ENCODE measurements at places on chromosomes 6 and 20.

DNA sequence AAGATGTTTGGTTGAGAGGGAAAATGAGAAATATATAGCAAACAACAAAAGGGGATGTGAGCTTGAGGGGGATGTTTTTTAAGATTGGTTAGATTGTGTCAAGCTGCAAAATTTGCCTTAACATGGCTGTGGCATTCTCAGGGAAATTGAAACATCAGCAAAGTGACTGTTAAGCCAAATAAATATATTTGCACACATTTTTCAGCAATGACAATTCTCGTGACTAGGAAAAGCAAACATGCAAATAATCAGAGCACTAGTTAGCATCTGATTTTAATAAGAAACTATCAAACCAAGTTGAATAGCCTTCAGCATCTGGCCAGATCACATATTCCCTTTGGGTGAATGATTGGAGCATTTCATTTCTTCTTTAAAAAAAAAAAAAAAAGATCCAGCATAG lies 262.8 kb downstream of the TBC1D7 start:
- no peak for DNase-seq

DNA sequence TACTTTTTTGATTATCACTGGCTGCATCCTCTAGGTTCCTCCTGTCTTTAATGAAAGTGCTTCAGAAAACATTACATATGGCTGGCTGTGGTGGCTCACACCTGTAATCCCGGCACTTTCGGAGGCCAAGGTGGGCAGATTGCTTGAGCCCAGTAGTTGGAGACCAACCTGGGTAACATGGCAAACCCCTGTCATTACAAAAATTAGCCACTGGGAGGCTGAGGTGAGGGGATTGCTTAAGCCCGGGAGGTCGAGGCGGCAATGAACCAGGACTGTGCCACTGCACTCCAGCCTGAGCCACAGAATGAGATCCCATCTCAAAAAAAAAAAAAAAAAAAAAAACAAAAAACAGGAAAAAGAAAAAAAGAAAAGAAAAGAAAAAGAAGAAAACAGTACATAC lies 35.3 kb downstream of the BEND3 start:
- no peak for DNase-seq

GRCh38 chr6:26032340-26033084 lies 54.7 kb upstream of the HFE start:
- peak; percentile 17 for DNase-seq

GRCh38 chr6:159353193-159353592 lies 184.0 kb downstream of the FNDC1 start:
- DNase-seq, result no peak

GRCh38 chr6:6749702-6750491 lies 161.4 kb downstream of the LY86 start:
- peak; percentile 49 for DNase-seq

- no peak for DNase-seq
Measured at GRCh38 chr6:119647309-119647708, 297.7 kb upstream of the MAN1A1 start.

GRCh38 chr6:170137911-170138910 lies 152.7 kb downstream of the DLL1 start:
- DNase-seq, result no peak

DNA sequence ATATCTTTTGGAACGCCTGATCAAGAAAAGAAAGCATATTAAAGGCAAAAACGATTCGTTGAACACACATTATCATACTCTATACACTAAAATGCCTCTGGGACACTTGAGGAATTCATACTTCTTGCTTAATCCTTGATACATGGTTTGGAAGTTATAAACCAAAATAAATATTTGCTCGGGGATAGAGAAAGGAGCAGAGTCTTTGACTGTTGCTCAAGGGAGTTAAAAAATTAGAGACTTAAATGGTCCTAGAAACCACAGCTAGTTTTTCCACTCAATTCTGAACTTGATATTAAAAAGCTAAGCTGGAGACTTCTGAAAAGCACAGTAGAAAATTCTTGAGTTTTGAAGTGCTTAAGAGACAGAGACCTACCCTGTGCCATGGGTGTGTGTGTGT lies 98.9 kb downstream of the BCKDHB start:
- no peak for DNase-seq

- DNase-seq, result no peak
Measured at GRCh38 chr6:78347191-78347916, 520.0 kb upstream of the IRAK1BP1 start.

DNA sequence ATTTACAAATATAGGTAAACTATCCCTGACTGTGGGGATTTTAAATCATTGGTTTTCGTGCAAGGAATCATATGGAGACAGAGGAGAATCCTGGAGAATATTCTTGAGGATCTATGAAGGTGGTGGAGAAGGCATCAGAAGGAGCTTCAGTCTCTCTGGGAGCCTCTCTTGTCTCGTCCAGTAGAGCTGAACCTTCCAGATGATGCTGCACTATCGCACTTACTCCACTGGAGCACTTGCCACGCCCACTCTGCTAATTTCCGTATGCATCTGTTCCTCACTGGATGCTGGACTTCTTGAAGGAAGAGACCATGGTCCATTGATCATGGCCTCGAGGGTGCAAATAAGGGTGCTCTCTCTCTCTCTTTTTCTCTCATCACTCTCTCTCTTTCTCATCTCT lies 36.8 kb downstream of the C6orf118 start:
- no peak for DNase-seq

GRCh38 chr6:132198896-132199295 lies 202.4 kb downstream of the MOXD1 start:
- DNase-seq, result no peak

DNA sequence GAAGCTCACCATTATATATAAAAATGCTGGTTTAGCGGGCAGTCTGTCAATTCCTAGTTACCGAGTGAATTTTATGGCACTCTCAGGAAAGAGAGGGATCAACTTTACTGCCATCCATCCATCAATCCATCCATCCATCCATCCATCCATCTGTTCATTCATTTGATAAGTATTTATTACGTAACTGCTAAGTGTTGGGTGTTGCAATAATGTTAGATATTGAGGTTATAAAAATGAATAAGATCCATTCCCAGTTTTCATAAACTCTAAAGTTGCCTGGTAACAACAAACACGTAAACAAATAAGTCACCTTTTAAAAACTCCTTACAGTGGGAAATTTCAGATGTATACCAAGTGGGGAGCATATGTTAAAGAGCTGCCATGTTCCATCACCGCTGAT lies 36.8 kb downstream of the SASH1 start:
- DNase-seq, result no peak

GRCh38 chr6:2042956-2043648 lies 202.3 kb downstream of the GMDS start:
- DNase-seq, result no peak

- peak; percentile 54 for DNase-seq
Measured at GRCh38 chr20:53660078-53660909, 66.7 kb upstream of the ZNF217 start.

- DNase-seq, result no peak
Measured at GRCh38 chr20:51828762-51829161, 26.4 kb upstream of the SALL4 start.
